Bladder microvascular endothelial cell (primary cell): ENCODE measurements at places on chromosomes 5 and 9. TPM values are rescaled to one million over a fixed set of nuclear protein-coding genes. Genes with fewer than 3 reads are reported as not detected.

NEUROG1 gene
- total RNA-seq = not detected in 2 replicates

OR1J2 gene
- 0.13 TPM in 1 of 2 replicates, not detected in the other for total RNA-seq

GLRA1 gene
- total RNA-seq = not detected in 2 replicates

CARD9 gene
- total RNA-seq = 0.16 and 0.50 TPM in 2 replicates

S100Z gene
- not detected in 2 replicates for total RNA-seq

PROP1 gene
- total RNA-seq = not detected in 2 replicates

NPR3 gene
- total RNA-seq = 0.13 and 1.3 TPM in 2 replicates

KCNV2 gene
- not detected in 2 replicates for total RNA-seq

TRIP13 gene
- total RNA-seq = 16.7 and 25.1 TPM in 2 replicates

NRG2 gene
- 0.16 and 0.57 TPM in 2 replicates for total RNA-seq

CDC23 gene
- 18.3 and 35.9 TPM in 2 replicates for total RNA-seq

PCDHGB1 gene
- 0.65 and 2.8 TPM in 2 replicates for total RNA-seq

DBH gene
- not detected in 2 replicates for total RNA-seq

C5orf58 gene
- total RNA-seq = not detected in 2 replicates

PDE6A gene
- total RNA-seq = 0.06 TPM in 1 of 2 replicates, not detected in the other

CCDC171 gene
- total RNA-seq = 0.69 and 1.1 TPM in 2 replicates

PTGES gene
- 0.32 and 0.94 TPM in 2 replicates for total RNA-seq

LRRC26 gene
- total RNA-seq = not detected in 2 replicates

SPAAR gene
- total RNA-seq = 3.4 and 5.8 TPM in 2 replicates

DOCK8 gene
- total RNA-seq = 0.81 and 8.6 TPM in 2 replicates

HTR1A gene
- not detected in 2 replicates for total RNA-seq

SLC6A3 gene
- not detected in 2 replicates for total RNA-seq
